Right ventricle myocardium inferior (tissue), 1 donor: ENCODE measurements at places on chromosomes 3 and 15. TPM values are rescaled to one million over a fixed set of nuclear protein-coding genes. Genes with fewer than 3 reads are reported as not detected.
A peak's percentile ranks its signal among the peaks of the same experiment; 100 is the strongest.

- DNase-seq, result no peak
These were observed 11.8 kb downstream of the SLC12A8 start for GRCh38 chr3:125200731-125201139.

KLHL40 gene
- total RNA-seq, result not detected

DNA sequence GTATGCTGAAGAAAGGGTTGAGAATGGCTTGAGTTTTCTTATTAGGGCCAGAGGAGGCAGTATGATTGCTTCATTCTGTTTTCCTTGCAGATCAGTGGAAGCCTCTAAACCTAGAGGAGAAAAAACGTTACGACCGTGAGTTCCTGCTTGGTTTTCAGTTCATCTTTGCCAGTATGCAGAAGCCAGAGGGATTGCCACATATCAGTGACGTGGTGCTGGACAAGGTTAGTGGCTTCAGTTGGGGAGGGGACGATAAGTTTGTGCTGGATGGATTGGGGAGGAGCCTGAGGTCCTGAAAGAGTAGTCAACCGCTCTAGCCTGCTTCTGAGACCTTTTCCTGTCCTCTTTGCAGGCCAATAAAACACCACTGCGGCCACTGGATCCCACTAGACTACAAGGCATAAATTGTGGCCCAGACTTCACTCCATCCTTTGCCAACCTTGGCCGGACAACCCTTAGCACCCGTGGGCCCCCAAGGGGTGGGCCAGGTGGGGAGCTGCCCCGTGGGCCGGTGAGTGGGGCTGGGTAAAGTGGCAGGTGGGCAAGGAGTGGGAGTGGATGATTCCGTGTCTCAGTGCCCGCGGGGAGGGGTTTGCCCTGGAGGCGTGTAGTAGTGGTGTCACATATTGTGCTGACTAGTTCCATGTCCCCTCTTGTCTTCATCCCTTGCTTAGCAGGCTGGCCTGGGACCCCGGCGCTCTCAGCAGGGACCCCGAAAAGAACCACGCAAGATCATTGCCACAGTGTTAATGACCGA, 8.5 kb downstream of the EIF4G1 start:
- no peak for DNase-seq

DNA sequence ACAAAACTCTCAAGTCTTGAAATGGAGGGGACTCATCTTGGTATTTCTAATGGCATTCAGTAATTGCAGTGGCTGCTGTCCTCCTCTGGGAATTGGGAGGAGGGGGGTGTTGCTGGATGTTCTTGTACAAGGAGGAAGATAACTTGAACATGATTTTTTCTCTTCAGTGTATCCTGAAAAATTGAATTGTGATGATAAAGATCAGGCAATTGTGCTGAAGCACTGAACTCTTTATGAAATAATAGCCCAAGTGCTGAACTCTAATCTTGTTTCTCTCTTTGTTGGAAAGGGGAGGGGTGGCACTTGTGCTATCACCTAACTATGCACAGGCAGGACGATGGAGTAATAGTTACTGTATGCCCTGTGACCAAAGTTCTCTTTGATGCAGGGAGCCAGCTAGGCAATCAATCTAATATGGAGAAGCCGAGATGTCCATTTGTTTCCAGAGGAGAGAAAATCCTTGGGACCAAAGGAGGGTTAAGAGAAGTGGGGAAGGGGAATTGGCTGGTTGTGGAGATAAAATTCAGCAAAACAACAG, 68.1 kb upstream of the ATP2C1 start:
- no peak for DNase-seq

- DNase-seq, result peak; percentile 80
These were observed 11.1 kb downstream of the DPH3 start for GRCh38 chr3:16253601-16254000.

GRCh38 chr3:197365586-197365985, 67.2 kb upstream of the DLG1 start:
- DNase-seq, result no peak

DNA sequence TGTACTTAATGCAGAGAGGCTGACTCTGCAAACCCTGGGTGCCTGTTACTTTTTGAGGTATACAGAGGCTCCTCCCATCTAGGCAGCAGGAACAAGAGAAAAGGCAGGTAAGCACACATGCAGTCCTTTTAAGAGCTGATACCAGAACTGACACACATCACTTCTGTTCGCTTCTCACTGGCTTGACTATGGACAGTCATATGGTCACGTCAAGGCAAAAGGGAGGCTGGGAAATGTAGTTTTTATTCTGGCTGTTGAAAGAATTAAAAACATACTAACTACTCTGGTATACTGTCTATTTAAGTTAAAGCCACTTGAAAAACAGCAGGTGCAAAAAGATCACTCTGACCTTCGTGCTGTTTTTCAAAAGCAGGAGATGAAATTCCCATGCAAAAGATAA, 218.3 kb downstream of the CTNNB1 start:
- DNase-seq, result no peak

- DNase-seq, result no peak
These were observed 236.3 kb downstream of the MEX3B start for GRCh38 chr15:81809543-81809942.

TRIM42 gene
- total RNA-seq, result not detected

DNA sequence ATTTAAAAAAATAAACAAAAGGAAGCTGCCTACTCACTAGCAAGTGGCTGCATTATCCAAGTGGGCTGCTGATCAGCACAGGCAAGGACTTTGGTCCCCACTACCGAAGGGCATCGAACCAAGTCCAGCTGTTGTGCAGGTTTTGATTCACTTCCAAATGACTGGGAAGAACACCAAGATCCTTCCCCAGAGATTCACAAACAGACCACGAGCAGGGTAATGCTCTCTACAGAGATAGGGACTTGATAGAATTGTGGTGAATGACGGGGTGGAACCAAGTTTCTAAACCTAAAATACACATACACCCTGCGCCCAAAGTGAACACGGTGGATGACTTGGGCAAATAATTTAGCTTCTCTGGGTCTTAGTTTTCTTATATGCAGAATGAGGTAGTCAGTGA, 203.7 kb upstream of the ICE2 start:
- DNase-seq, result no peak
